Endodermal cell (in vitro differentiated cells): ENCODE measurements at places on chromosomes 16 and 17. TPM values are rescaled to one million over a fixed set of nuclear protein-coding genes. Genes with fewer than 3 reads are reported as not detected.

Gene CASKIN1
- 8.1 to 34.7 TPM (median 8.2 TPM) in 3 replicates for total RNA-seq

DNA sequence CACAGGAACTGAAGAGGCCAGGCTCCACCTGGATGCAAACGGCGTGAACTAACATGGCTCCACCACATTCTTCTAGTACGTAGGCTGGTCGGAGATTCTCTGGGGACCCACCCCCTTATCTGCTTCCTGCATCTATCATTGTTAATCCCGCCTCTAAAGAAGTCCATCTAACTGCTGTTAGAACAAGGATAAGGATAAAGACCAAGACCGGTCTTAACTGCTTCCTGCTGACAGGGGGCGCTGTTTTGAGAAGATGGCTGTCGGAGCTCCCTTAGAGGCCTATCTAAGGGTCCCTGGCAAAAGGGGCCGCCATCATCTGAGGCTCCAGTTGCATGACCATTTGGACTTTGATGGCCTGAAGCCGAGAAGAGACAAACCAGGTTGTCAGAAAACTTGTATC is 25.8 kb upstream of the TNFSF12 start:
- no peak overlapping the region for H3K4me3 ChIP-seq
- H3K27ac ChIP-seq, result no peak overlapping the region
- H3K36me3 ChIP-seq, result no peaks in the 10 kb centered on the region
- H3K27me3 ChIP-seq, result no peaks in the 10 kb centered on the region

GRCh38 chr17:63542942-63543821 is 7.1 kb upstream of the DCAF7 start:
- no peak overlapping the region for H3K4me3 ChIP-seq
- no peaks in the 10 kb centered on the region for H3K36me3 ChIP-seq
- H3K27ac ChIP-seq, result no peak overlapping the region
- H3K27me3 ChIP-seq, result peaks cover 18% of the 10 kb centered on the region
- H3K4me1 ChIP-seq, result no peaks in the 10 kb centered on the region

DNA sequence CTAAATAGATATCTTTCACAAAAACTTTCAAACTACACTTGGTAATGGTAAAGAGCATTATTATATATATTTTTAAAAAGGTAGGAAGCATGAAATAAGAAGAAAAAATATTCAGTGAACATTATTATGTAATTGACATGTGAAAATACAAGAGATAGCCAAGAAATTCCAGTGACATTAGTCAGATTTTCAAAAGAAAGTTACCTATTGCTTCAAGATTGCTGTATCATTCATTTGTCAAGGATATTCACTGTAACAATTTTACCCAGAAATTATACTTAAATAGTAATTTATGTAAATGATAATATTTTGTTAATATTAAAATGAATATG is 350.2 kb downstream of the KIF2B start:
- H3K27ac ChIP-seq, result no peak overlapping the region
- DNase-seq, result no peak
- H3K27me3 ChIP-seq, result peaks cover 7% of the 10 kb centered on the region
- H3K4me3 ChIP-seq, result no peak overlapping the region
- H3K4me1 ChIP-seq, result no peaks in the 10 kb centered on the region

Gene IFI35
- 3.0 to 5.1 TPM (median 3.3 TPM) in 3 replicates for total RNA-seq

Gene TPSD1
- not detected in 3 replicates for total RNA-seq

DNA sequence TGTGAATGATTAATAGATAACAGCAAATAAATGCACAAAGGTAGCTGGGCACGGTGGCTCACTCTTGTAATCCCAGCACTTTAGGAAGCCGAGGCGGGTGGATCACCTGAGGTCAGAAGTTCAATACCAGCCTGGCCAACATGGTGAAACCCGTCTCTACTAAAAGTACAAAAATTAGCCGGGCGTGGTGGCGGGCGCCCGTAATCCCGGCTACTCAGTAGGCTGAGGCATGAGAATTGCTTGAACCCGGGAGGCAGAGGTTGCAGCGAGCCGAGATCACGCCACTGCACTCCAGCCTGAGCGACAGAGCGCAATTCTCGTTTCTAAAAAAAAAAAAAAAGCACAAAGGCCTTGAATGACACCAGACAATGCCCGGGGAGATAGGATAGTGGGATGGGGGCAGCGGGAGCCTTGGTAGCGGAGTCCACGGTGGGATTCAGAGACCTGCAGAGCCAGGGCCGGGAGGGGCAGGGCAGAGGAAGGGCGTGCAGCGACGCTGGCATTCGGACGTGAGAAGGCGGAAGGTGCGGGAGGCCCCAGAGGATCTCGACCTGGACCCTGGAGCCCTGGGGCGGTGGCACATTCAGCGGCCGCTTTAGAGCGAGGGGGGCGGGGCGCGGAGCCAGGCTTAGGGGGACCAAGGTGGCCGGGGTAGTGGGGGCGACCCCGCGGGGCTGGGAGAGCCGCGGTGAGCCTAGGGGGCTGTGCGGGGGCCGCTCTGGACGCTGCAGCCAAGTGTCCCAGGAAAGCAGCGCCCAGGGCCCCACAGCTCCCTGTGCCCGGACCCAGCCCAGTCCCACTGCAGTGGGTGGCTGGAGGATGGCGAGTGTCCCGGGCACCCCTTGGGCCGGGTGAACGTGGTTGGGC is 999 bp upstream of the FLYWCH2 start:
- DNase-seq, result no peak
- no peaks in the 10 kb centered on the region for H3K36me3 ChIP-seq
- H3K27me3 ChIP-seq, result no peaks in the 10 kb centered on the region
- H3K4me1 ChIP-seq, result no peaks in the 10 kb centered on the region
- peak overlapping the region; percentile 91 for H3K4me3 ChIP-seq

GRCh38 chr16:13348416-13348815 is 447.0 kb downstream of the SHISA9 start:
- no peak overlapping the region for H3K4me3 ChIP-seq
- no peak for DNase-seq
- H3K36me3 ChIP-seq, result no peaks in the 10 kb centered on the region
- H3K27ac ChIP-seq, result no peak overlapping the region
- peaks cover 21% of the 10 kb centered on the region for H3K4me1 ChIP-seq

GRCh38 chr16:28155293-28155692 is 56.5 kb downstream of the XPO6 start:
- H3K36me3 ChIP-seq, result peaks cover 40% of the 10 kb centered on the region
- no peak for DNase-seq
- H3K27ac ChIP-seq, result no peak overlapping the region
- no peak overlapping the region for H3K4me3 ChIP-seq
- H3K27me3 ChIP-seq, result no peaks in the 10 kb centered on the region

DNA sequence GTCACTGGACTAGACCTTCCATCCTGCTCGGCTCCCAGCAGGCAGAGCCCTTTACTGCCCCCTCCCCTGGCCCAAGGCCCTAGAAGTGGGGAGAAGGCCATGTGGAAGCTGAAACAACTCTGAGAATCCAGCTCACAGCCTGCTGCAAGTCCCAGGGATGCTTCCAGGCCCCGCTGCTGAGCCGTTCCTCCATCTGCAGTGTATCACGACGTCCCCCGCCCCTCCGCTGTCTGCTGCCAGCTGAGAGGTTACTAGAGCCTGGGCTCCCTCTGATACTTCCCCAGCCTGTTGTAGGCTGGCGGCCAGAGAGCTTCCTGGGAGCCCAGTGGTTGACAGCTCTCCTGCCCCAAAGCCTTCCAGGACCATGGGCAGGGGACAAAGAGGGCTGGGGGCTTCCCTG is 118.2 kb downstream of the MGAT5B start:
- no peaks in the 10 kb centered on the region for H3K4me1 ChIP-seq
- H3K27me3 ChIP-seq, result no peaks in the 10 kb centered on the region
- H3K4me3 ChIP-seq, result no peak overlapping the region
- H3K27ac ChIP-seq, result peak overlapping the region; percentile 38
- no peak for DNase-seq

Gene UBE2I
- 215 to 294 TPM (median 282 TPM) in 3 replicates for total RNA-seq

DNA sequence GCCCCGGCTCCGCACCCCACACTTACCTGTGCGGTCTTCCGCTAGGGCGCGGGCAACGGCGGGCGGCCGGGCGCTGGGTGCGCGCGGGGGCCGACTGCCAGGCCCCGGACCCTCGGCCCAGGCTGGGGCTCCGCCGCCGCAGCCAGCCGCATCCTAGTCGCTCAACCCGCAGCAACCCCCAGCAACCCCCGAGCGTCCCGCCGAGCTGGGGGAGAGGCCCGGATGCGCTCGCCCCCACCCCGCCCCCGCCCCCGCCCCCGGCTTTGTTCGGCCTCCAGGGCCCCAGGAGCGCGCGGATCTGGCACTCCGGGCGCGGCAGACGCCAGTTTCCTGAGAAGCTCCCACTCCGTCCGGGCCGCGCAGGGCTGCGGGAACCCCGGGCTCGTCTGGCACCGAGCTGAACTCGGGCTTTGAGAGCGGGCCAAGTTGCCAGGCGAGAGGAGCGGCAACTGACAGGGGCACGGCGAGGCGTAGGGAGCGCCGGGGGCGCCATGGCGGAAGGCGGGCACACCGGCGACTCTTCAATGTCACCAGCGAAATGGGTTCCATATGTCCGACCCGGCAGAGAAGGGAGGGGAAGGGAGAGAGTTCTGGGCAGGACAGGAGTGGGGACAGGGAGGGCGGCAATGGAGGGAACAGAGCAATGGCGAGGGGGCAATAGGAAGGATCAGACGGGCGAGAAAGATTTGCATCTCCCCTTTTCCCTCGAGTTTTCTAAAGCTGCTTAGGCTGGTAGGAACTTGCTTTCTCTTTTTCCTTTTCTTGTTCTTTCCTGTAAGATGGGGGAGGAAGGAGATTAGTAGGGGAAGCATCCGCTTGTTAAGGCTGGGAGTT is 13.7 kb downstream of the HOXB4 start:
- no peaks in the 10 kb centered on the region for H3K36me3 ChIP-seq

DNA sequence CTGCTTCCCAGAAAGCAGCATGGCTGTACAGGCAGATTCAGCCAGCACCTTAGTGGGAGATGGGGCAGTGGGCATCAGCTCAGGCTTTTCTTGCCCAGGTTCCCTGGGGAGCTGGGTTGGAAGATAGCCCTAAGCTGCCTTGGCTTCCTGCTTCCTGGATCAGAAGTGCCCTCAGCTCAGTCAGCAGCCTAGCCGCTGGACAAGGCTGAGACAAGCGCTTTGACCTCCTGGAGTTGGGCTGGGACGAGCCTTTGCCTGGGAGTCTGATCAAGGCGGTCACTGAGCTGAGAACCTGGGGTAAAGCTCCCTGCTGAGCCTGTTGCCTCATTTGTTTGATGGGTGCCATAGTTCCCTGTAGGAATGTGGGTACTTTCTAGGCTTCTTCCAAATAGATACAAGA is 190.0 kb downstream of the RAB11FIP4 start:
- H3K36me3 ChIP-seq, result no peaks in the 10 kb centered on the region
- H3K4me3 ChIP-seq, result no peak overlapping the region
- H3K27ac ChIP-seq, result no peak overlapping the region
- no peaks in the 10 kb centered on the region for H3K4me1 ChIP-seq

GRCh38 chr17:40915721-40916256 is 21.7 kb downstream of the KRT23 start:
- no peaks in the 10 kb centered on the region for H3K4me1 ChIP-seq
- H3K27me3 ChIP-seq, result no peaks in the 10 kb centered on the region
- no peak overlapping the region for H3K27ac ChIP-seq
- no peak for DNase-seq

GRCh38 chr17:83055911-83056582 is 23.4 kb upstream of the METRNL start:
- no peak overlapping the region for H3K4me3 ChIP-seq
- H3K36me3 ChIP-seq, result no peaks in the 10 kb centered on the region
- no peaks in the 10 kb centered on the region for H3K4me1 ChIP-seq
- DNase-seq, result peak; percentile 37
- no peaks in the 10 kb centered on the region for H3K27me3 ChIP-seq

DNA sequence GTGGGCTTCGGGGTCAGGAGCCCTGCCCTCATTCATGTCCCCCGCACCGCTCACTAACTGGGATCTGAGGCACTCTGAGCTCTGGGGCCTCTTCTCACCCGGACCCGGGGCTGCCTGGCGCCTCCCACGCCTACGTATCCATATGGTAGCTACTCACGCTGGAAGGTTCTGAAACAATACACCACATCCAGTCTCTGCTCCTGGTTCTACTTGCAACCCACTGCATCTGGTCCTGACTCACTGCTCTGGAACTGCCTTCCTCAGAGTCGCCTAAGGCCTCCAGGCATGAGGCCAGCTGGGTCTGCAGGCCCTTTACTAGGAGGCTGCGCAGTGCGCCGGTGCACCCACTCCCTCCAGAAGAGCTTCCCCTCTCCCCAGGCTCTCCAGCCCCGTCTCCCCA is 18.1 kb downstream of the USP36 start:
- H3K4me1 ChIP-seq, result no peaks in the 10 kb centered on the region
- H3K4me3 ChIP-seq, result no peak overlapping the region
- H3K27ac ChIP-seq, result peak overlapping the region; percentile 8
- DNase-seq, result no peak
